ENCODE measurements at places on chromosomes 13 and 19.
A peak's percentile ranks its signal among the peaks of the same experiment; 100 is the strongest.

DNA sequence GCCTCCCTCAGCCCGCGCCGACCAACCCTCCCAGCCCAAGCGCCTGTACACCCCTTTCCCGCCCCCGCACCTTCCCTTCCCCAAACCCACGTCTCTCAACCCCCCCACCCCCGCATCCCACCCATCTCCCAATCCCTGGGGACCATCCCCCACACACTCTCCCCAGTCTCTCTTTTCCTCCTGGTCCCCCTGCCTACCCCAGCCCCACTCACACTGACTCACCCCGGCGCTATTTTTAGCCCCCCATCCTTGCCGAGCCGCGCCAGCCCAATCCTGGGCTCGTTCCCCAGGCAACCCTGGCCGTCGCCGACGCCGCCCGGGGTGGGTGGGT is 11.7 kb downstream of the CIC start:
- no peak for DNase-seq

- no peak for DNase-seq
Observed at GRCh38 chr13:33262062-33262487, 23.5 kb downstream of the STARD13 start.

DNA sequence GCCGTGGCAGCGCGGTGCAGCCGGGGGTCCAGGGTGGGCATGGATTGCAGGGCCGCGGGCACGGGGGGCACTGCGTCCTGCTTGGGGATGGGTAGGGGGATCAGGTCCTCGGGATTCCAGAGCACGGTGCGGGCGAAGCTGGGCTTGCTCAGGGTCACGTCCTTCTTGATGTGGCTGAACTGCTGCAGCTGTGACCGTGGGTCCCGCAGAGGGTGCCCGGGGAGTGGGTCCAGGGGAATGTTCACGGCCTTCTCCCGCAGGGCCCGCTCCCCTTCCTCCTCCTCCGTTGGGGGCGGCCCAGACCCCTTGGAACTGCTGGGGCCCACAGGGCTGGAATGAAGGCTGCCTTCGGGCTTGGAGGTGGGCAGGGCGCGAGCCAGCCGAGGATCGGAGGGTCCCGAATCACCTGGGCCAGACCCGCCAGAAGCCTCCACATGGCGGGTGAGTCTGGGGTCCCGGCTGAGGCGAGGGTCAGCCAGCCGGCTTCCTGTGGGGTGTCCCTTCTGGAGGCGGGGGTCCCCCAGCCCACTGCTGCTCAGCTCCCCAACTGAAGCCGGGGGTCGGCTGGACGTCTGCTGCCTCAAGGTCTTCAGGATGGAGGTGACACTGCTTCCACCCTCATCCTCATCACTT is 18.9 kb upstream of the TMEM160 start:
- DNase-seq = no peak

- no peak for DNase-seq
Observed at GRCh38 chr19:42369433-42370067, 20.5 kb downstream of the CNFN start.

DNA sequence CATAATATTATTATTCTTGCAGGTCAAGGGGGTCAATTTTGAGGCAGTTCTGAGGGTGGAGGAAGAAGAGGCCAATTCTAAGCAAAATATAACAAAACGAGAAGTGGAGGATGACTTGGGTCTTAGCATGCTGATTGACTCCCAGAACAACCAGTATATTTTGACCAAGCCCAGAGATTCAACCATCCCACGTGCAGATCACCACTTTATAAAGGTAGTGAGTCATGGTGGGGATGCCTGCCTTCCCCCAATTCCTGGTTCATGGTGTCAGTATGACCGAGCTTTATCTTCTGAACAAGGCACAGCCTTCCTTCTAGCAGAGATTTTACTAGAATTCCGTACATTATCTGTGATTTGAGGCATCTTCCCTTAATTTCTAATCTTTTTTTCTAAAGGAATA is 9.4 kb upstream of the DCUN1D2 start:
- no peak for DNase-seq

DNA sequence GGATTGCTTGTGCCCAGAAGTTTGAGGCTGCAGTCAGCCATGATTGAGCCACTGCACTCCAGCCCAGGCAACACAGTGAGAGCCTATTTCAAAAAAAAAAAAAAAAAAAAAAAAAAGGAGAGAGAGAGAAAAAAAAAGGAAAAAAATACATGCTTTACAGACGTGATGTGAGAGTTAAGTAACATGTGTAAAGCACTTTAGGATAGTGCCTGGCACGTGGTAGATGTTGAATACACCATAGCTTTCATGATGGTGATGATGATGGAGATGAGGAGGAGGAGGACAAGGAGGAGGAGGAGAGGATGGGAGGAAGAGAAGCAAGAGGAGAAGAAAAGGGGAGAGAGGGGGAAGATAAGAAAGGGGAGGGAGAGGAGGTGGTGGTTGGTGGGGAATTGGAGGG is 15.1 kb upstream of the RUBCNL start:
- no peak for DNase-seq

GRCh38 chr13:28411831-28412353 is 83.0 kb downstream of the FLT1 start:
- DNase-seq = no peak

DNA sequence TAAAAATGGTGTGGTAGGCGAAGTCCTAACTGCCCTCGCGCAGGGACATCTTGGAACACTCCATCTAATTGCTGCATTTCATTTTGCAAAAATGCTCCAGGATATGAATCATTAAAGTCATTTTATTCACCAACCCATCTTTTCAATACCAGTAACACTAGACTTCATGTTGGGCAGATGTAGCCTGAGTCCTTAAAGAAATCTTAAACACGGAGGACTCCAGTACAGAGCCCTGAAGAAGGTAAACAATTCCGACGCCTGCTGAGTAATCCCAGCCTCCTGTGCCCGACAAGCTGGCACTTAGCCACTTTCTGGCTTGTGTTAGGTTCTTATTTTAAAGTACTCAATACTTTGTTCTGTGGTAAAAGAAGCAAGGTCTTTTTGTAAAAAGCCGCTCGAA is 58.0 kb upstream of the IRS2 start:
- DNase-seq = peak; percentile 12

GRCh38 chr13:32225481-32225931 is 89.7 kb downstream of the ZAR1L start:
- DNase-seq = peak; percentile 50

- DNase-seq = no peak
Observed at GRCh38 chr19:30288911-30289310, 83.3 kb upstream of the ZNF536 start.

GRCh38 chr13:111385183-111385857 is 64.9 kb downstream of the TEX29 start:
- no peak for DNase-seq
